ENCODE measurements at places on chromosomes 3 and 15.

GRCh38 chr3:131386429-131387165, 5.0 kb downstream of the NUDT16 start:
- DNase-seq = no peak

GRCh38 chr15:89556413-89557262, 18.6 kb upstream of the TICRR start:
- DNase-seq = peak; percentile 27

GRCh38 chr15:84552896-84553295, 47.9 kb upstream of the ZSCAN2 start:
- no peak for DNase-seq

- DNase-seq = no peak
Measured at GRCh38 chr3:76429581-76430177, 610.2 kb upstream of the ROBO2 start.

- DNase-seq = no peak
Measured at GRCh38 chr3:32297366-32297765, 58.9 kb downstream of the CMTM8 start.

- peak; percentile 35 for DNase-seq
Measured at GRCh38 chr3:197023998-197024651, 5.5 kb downstream of the MELTF start.

GRCh38 chr3:102361101-102361500, 73.7 kb upstream of the ZPLD1 start:
- DNase-seq = no peak

DNA sequence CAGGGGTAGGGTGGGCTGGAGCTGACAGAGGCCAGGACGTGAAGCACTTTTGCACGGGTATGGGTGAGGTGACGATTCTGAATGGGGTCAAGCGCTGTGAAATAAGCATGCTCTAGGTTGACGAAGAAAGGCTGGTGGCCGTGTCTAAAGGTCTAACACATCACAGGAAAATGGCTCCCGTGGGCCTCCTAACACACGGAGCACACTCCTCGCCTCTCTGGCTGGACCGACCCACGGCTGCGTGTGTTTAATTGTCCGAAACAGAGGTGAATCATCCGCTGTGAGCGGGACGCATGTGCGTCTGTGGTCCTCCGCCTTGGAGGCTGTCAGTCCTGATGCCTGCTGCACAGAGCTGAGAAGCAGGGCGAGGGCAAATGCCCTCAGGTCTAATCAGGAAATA, 130.6 kb downstream of the NSMCE3 start:
- DNase-seq = no peak

- no peak for DNase-seq
Measured at GRCh38 chr3:178465260-178466180, 70.7 kb upstream of the KCNMB2 start.

GRCh38 chr3:146747928-146748327, 142.8 kb upstream of the PLSCR5 start:
- no peak for DNase-seq
